Mammary epithelial cell (primary cell): ENCODE measurements at places on chromosomes 5 and 9. TPM values are rescaled to one million over a fixed set of nuclear protein-coding genes. Genes with fewer than 3 reads are reported as not detected.

The PCDH12 gene
- total RNA-seq, result 0.69 and 1.2 TPM in 2 replicates

The STXBP1 gene
- total RNA-seq, result 57.9 and 72.5 TPM in 2 replicates

The OR1J2 gene
- not detected for total RNA-seq

The PCDHA1 gene
- 0.21 and 0.26 TPM in 2 replicates for total RNA-seq

The KIF2A gene
- 43.3 and 56.5 TPM in 2 replicates for total RNA-seq

The ABO gene
- total RNA-seq, result 0.29 TPM in 1 of 2 replicates, not detected in the other

The ANKRD55 gene
- not detected in 2 replicates for total RNA-seq

The BNC2 gene
- 0.09 TPM in 1 of 2 replicates, not detected in the other for total RNA-seq

The IL4 gene
- not detected in 2 replicates for total RNA-seq

The UNC5A gene
- not detected for total RNA-seq

The ZNF354C gene
- 5.3 and 5.4 TPM in 2 replicates for total RNA-seq

The MYMK gene
- total RNA-seq, result not detected in 2 replicates
